CD4-positive, CD25-positive, alpha-beta regulatory T cell (primary cell): ENCODE measurements at places on chromosomes 5 and 9. TPM values are rescaled to one million over a fixed set of nuclear protein-coding genes. Genes with fewer than 3 reads are reported as not detected.

DNA sequence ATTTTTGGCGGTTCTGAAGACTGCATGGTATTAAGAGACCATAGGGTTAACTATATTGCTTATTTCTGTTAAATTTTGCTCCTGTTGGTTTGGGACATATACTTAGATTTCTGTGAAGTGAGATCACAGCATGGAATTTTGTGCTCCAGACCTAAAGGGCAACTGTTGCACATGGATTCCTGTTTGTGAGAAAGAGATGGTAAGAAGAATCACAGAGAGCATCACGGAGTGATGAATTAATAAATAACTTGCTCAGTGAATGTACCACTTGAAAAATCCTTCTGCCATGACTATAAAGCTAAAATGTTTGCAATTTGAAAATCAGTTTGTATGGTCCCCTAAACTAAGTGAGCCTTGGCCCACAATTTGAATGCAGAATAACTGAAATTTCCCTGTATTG lies 4.5 kb downstream of the PSAT1 start:
- peaks cover 17% of the 10 kb centered on the region for H3K36me3 ChIP-seq
- no peaks in the 10 kb centered on the region for H3K27me3 ChIP-seq
- no peak overlapping the region for H3K4me3 ChIP-seq
- H3K27ac ChIP-seq: no peak overlapping the region
- H3K4me1 ChIP-seq: peaks cover 11% of the 10 kb centered on the region

DNA sequence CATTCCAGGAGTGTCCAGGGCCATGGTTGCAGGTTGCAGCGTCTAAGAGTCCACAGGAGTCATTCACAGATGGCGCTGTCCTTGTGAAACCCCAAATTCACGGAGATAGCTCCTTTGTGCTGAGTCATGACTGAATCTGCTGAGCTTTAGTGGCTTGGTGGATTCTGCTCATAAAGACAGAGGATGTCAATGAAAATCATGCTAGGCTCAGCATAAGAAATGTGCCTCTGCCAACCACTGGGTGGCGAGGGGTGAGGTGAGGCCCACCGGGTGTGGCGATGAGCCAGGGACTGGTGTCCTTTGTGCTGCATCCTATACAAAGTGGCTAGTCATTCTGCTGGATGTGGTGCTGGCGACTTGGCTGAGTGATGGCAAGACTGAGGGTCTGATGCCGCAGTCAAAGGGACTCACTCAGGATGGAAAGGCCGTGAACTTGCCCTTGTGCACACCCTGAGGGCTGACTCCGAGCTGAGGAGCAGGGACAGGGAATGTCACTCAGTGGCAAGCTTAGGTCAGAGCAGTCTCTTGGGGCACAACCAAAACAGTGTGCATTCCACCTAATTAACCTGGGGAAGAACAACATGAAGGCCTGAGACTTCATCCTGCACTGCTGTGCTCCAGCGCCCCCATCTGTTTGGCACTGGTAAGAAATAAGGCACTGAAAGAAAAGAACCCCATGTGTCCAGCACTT lies 71.5 kb downstream of the DAP start:
- H3K36me3 ChIP-seq: no peaks in the 10 kb centered on the region
- no peak for DNase-seq
- no peaks in the 10 kb centered on the region for H3K27me3 ChIP-seq
- no peaks in the 10 kb centered on the region for H3K4me1 ChIP-seq
- H3K27ac ChIP-seq: no peak overlapping the region

Gene DCP2
- total RNA-seq: 149 TPM

Gene RAPGEF6
- 66.6 TPM for total RNA-seq

Gene ALDH1A1
- total RNA-seq: 1.0 TPM

Gene TSSK1B
- total RNA-seq: not detected
